ENCODE measurements at places on chromosomes 3 and 15.
A peak's percentile ranks its signal among the peaks of the same experiment; 100 is the strongest.

DNA sequence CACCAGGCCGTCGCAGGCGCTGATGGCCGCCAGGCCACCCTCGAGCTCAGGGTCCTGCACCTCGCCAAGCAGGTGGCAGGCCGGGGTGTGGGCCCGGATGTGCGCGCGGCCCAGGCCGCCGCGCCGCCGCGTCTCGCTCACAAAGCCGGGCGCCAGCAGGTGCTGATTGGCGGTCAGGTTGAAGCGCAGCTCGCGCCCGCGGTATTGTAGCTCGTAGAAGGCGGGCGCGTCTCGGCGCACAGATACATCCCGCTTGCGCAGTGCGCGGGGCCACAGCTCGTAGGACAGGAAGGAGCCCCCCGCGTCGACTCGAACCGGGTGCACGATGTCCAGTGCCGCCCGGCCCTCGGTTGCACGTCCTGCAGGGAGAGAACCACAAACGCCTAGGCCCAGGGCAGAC, 11.1 kb downstream of the ADAMTS7 start:
- no peak for DNase-seq

DNA sequence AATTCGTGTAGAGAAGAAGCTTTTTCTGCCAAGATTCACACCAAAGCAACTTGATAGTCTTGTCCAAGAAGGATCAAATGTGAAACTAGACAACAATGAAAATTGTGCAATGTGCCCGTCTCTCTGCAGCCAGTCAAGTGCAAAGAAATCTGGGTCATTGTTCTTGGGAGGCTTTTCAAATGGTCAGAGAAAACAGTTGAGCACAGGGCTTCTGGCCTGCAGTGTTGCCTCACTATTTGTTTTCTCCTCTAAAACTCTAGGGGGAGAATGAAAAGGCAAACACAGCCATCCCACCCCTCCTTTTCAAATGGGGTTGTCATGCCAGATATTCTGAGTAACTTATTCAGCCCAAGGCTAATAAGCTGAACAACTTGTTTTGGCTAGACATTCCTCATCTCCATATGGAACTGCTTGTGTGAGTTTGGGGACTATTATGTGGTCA, 417.6 kb upstream of the CDIN1 start:
- DNase-seq = peak; percentile 87

- no peak for DNase-seq
These were observed 101.8 kb downstream of the SEMA5B start for GRCh38 chr3:122925756-122926155.

- DNase-seq = peak; percentile 100
These were observed 53.3 kb upstream of the AMOTL2 start for GRCh38 chr3:134427400-134428111.

- no peak for DNase-seq
These were observed 72.0 kb downstream of the CCR4 start for GRCh38 chr3:33023176-33024136.

DNA sequence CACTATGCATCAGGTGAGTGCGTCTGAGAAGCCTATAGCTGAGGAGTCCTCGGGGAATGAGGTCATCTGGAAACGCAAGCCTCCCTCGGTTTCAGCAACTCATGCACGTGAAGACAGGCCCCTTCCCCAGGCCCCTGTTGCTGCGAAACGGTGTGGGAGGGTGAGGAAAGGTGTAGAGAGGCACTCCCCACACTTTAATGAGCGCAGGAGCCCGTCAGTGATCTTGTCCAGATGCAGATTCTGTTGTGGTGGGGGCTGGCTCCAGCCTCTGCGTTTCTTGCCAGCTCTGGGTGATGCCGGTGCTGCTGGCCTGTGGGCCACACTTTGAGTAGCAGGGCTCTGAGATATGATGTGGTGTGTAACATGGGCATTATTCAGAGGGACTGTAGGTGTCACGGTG, 38.6 kb upstream of the LACTB start:
- no peak for DNase-seq

- DNase-seq = no peak
These were observed 284.8 kb downstream of the TUSC7 start for GRCh38 chr3:116994351-116994879.

GRCh38 chr3:52679199-52679538, 6.5 kb downstream of the PBRM1 start:
- peak; percentile 81 for DNase-seq

DNA sequence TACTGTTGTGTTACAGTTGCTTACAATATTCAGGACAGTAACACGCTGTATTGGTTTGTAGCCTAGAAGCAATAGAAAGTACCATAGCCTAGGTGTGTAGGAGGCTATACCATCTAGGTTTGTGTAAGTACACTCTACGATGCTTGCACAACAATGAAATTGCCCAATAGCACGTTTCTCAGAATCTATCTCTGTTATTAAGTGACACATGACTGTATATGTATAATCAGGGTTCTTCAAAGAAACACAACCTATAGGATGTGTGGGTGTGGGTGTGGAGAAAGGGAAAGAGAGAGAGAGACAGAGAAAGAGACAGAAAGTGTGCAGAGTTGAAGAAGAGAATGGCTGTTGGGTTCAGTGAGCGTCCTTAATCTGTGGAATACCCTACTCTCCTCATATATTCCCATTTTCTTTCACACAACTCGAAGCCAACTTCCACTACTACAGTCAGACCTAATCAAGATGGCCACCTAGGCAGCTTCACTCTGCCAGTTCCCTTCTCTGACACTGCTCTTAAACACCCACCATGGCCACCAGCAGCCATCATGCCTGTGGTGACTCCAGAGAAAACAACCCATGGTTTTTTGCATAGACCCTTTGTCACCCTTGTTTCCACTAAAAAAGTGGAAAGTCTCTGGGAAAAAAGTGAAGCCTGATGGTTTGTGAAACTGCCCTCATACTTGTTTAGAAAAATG, 5.8 kb upstream of the PPP4R2 start:
- no peak for DNase-seq

DNA sequence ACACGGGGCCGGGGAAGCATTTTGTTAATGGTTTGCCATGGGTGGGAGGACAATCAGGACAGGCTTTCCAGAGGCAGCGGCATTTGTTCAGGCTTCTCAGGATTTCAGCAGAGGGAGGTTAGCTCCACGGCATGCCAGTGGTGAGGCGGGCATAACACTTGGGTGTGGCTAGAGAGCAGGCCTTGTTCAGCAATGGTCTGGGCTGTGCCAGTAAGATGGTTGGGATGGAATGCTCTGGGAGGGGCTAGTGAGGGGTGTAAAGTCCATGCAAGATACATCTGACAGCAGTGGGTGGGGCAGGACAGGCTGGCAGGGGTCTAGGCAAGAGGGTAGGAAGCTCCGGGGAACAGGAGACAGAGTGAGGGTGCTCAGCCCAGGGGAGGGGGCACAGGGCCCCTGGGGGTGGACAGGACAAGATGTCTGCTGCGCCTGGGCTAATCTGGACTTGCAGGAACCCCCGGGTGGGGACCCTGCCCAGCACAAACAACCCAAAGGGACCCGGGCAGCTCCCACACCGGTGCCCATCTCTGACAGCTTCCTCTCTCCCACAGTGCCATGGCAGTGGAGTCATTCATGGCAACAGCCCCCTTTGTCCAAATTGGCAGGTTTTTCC, 8.4 kb downstream of the TMEM43 start:
- no peak for DNase-seq

- DNase-seq = no peak
These were observed 123.3 kb upstream of the BFSP2 start for GRCh38 chr3:133276594-133276993.

DNA sequence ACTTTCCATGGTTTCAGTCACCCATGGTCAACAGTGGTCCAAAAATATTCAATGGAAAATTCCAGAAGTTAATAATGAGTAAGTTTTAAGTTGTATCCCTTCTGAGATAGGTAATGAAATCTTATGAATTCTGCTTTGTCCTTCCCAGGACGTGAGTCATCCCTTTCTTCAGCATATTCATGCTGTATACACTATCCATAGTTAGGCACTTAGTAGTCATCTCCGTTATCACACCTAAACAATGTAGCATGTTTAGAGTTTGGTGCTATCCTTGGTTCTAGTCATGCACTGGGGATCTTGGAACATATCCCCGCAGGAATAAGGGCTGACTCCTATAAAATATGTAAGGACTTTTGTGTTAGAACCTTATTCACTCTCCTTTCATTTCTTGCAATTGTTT, 153.2 kb downstream of the UNC13C start:
- DNase-seq = no peak

GRCh38 chr3:47416041-47416440, 35.2 kb downstream of the PTPN23 start:
- DNase-seq = no peak

- no peak for DNase-seq
These were observed 18.4 kb downstream of the GYG1 start for GRCh38 chr3:149009732-149010131.

- peak; percentile 55 for DNase-seq
These were observed 145.4 kb upstream of the PROK2 start for GRCh38 chr3:71930056-71930991.

DNA sequence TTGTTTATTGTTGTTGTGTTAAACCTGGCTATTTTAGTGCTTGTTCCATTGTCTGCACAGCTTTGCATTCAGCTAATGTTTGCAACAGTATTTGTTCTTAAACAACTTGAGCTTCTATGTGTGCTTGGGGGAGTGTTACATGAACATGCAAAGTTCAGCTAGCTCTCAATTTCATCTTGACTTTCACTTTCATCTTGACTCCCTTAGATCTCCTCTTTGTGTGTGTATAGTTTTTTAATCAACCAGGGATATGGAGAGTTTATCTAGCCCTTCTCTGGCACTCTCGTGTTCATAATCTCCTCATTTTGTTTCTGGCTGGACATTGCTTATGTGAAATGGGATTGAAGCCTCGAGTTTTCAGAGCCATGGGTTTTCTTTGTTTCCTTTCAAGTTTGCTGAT, 212.4 kb upstream of the ZBTB20 start:
- DNase-seq = peak; percentile 9

- DNase-seq = peak; percentile 97
These were observed 95.7 kb upstream of the C3orf80 start for GRCh38 chr3:160129459-160130061.

GRCh38 chr3:46544771-46545503, 21.2 kb downstream of the LRRC2 start:
- no peak for DNase-seq

DNA sequence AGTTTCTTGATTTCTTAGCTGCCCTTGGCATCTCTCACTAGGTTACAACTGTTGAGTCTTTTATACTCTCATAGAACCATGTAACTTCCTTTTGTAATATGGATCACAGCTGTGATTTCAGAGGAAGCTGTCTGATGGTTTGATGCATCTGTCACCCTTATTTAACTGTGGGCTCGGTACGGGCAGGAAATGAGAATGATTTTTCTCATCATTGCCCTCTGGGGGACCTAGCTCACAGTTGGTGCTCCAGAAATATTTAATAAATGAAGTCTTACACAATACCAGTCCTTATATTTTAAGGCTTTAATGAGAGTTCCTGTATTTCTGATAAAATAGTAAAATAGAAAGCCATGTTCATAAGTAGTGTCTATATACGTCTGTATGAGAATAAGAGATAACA, 151.2 kb downstream of the EBLN2 start:
- DNase-seq = peak; percentile 13

Data from fibroblast of skin of scalp (primary cell).